Stimulated activated CD4-positive, alpha-beta T cell treated with anti-CD3 and anti-CD28 coated beads, Interleukin-1b, Interleukin-23, amount 100 ng/mL, for 1 hour (primary cell): ENCODE measurements at places on chromosomes 3 and 15.
A peak's percentile ranks its signal among the peaks of the same experiment; 100 is the strongest.

DNA sequence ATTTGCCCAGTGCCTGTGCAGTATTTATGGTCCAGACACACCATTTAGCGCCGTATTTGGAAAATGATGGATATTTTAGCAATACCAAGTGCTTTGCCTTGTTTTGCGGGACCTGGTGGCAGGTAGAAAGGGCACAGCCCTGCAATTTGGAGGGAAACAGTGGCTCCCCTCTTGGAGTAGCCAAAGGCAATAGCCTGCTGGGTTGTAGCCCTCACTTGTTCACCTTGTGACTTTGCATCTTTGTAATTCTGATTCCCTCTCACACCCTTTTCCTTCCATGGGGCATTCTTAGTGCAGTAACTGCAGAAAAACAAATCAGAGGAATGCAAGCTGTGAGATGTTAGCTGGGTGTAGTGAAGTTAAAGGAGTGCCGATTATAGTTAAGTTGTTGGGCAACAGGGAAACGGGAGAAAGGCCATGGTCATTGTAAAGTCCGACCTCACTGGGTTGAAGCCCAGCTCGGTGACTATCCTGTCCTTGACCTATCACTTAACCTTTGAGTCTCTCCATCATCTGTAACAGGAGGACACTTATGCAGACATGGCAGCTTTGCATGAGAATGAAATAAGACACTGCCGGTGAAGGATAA is 131.0 kb upstream of the KLHL25 start:
- DNase-seq, result no peak

DNA sequence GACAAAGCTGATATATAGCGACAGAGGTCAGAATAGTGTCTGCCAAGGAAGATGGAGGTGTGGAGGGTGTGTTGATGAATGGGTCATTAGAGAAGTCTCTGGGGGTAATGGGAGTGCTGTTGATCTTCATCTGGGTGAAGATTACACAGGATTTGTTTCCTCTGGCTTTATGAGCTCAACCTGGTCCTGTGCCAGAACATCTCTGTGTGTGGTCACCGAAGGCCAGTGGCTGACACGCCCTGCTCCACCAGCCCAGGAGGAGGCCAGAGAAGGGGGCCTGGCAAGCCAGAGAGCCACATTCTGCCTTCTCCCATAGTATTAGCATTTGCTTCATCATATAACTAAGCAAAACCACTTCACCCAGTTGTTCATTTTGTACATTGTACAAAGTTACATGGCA is 121.1 kb downstream of the ZNF621 start:
- DNase-seq, result no peak

DNA sequence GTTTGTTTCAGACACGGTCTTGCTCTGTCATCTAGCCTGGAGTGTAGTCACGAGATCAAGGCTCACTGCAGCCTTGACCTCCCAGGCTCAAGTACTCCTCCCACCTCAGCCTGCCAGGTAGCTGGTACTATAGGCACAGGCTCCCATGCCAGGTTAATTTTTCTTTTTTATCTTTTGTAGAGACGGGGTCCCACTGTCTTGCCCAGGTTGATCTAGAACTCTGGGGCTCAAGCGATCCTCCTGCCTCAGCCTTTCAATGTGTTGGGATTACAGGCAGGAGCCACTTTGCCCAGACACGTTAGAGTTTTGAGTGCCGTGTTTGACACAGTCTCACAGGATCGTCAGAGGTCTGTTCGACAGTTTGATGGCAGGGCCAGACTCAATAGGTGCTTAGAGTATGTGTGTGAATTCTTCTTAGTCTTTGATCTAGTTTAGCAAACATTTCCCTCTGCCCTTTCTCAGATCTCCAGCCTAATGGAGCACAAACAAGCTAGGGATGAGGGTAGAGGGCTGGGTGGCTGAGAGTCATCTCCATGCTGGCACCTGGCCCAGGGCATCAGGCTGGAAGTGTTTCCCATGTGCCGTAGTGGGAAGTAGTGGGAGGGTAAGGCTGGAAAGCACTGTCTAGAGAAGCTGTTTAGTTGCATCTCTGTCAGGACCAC is 66.1 kb upstream of the DLG1 start:
- DNase-seq, result no peak

DNA sequence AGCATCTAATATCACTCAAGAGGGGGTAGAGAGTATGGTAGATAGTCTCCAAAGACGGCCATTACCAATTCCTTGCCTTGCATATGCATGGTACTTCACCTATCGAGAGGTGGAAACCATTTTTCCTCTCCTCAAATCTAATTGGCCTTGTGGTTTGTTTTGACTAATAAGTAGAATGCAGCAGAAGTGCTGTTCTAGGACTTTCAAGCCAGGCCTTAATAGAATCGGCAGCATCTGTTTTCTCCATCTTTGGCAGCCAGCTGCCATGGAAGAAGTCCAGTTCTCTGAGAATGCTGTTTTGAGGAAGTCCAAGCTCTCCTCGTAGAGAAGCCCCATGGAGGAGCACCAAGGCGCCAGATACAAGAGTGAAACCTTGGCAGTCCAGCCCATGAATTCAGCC is 59.1 kb upstream of the RASGRP1 start:
- DNase-seq, result no peak

DNA sequence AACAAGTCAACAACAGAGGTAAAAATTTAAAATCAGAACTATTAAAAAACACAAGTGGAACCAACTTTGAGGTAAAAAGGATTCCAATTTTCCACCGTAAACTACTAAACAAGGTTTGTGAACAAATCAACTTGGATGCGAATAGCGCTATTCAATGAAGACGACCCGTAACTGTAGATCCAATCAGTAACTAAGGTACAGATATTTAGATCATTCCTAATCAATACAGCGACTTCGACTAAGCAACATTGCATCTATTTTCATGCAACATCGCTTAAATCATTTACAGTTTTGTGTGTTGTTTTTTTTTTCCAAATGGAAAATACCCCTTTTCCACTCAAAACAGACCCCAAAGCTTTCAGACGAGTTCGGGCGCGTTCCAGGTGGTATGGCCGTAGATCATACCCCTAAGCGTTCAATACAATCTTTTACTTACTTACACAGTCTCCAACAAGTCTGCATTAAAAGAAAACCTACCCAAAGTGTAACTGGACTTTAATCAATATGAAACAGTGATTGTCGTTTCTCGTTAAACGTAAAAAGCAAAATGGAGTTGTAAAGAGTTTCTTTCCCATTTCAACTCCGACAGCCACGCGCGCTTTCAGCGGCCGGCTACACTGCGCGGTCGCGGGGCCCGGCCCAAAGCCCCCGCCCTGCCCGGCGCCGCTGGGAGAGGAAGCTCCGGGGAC is 786 bp downstream of the RHOA start:
- DNase-seq, result no peak

GRCh38 chr15:60901647-60902046 is 327.5 kb downstream of the RORA start:
- DNase-seq, result no peak

GRCh38 chr3:24199775-24200247 is 254.7 kb downstream of the NR1D2 start:
- no peak for DNase-seq

DNA sequence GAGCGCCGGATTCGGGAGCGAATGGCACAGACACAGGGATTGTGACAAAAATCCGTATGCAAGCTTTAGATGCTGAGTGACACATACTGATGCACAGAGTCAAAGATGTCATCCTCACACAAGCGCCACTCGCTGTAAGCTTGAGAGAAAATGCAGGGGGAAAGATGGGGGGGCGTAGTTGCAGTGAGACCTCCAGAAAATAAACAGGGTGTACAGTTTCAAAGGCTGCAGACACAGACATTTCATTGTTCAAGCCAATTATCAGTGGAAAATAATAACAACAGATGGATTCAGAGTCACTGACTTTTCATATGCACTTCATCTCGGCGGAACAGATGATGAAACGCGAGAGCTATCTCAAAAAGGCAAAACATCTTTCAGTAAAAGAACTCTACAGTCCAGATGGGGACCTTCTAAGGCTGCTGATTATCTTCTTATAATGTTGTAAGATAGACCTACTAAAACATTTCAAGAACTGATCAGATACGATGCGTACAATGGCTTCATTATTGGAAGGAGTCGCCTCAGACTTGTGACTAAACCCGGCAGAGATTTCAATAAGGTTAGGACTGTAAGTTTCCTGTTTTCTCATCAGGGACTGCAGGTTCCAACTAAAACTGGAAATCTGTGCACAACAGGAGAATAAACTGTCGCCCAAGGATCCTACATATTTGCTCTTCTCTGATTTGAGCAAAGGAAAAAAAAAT is 275.4 kb downstream of the FOXP1 start:
- no peak for DNase-seq

DNA sequence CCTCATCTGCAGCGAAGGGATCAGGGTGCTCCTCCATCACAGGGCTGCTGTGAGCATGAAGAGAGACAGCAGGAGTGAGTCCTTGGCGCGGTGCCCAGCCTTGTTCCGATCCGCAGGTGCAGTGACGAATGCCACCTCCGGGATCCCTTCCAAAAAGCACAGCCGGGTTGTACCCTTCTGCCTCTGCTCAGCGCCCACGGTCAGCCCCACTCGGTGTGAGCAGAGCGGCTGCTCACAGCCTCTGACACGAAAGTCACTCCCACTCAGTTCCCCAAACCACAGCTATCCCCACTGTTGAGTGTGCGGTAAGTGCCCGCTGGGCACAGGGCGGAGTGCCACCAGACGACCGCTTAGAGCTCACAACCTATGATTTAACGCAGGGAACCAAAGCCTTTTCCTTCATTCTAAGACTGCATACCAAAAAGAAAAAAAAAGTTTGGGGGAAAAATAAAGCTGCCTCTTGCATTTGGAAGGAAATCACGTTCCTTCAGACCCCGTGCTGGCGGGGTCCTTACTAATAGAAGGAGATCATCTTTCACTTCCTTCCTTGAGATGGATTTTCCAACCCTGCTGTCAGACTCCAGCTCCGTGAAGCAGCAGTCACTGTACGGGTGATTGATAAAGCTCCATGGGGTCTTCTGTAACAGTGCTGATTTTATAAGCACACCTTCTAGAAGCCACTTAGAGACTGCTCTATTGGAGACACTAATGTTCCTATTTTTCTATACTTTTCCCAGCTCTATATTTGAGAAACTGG is 34.7 kb upstream of the TUBGCP5 start:
- no peak for DNase-seq

- DNase-seq, result no peak
Measured at GRCh38 chr3:98921957-98922356, 20.5 kb upstream of the DCBLD2 start.

DNA sequence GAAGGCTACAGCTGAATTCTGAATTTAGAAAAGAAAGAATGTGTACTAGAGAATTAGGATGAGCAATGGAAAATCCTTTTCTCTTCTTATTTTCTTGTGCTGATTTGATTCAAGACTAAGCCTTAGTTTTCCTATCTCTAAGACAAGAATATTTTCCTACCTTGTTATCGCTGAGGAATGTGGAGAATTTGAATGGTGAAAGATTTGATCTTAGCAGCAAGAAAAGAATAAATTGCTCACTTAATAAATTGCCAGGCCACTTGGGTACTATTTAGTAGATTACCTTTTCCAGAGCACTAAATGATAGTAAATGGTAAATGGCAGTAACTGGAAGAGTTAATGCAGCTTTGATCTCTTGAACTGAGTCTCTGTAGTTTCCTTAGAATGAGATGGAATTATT is 145.7 kb upstream of the MEIS2 start:
- no peak for DNase-seq

DNA sequence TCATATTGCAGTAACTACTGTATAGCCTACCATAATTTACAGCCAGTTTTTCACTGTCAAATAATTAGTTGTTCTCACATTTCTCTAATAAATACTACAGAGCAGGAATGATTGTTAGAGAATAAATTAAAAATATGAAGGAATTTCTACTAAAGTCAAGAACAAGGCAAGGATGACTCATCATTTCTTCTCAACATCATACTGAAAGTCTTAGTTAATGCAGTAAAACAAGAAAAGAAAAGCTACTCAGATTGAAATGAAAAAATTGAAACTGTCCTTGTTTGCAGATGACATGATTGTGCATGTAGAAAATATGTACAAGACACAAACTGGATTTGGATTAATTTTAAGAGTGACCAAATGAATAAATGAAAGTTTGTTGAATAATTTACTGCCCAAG is 608.2 kb downstream of the NSUN3 start:
- no peak for DNase-seq

GRCh38 chr3:49007771-49008528 is 759 bp downstream of the WDR6 start:
- DNase-seq, result peak; percentile 81

GRCh38 chr3:129794311-129795185 is 99.0 kb downstream of the TMCC1 start:
- no peak for DNase-seq

DNA sequence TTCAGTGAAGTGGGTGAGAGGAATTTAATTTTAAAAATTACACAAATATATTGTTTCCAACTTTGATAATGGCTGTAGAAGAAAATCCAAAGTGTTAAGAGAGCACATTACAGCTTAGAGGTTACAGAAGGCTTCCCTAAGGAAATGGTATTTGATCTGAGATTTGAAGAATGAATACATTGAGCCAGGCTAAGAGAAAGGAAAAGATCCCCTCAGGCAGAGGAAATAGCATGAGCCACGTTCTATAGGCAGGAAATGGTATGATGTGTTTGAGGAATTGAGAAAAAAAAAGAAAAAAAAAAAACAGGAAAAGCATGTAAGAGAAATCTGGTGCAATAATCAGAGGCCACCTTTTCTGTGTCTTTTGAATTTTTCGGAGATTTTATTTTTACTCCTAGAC is 48.6 kb downstream of the UNC13C start:
- DNase-seq, result no peak

GRCh38 chr3:33186524-33187367 is 31.9 kb downstream of the SUSD5 start:
- no peak for DNase-seq

GRCh38 chr3:72998466-72998865 is 1.9 kb downstream of the PPP4R2 start:
- no peak for DNase-seq
